ENCODE measurements at places on chromosomes 7 and 10. TPM values are rescaled to one million over a fixed set of nuclear protein-coding genes. Genes with fewer than 3 reads are reported as not detected.

The AMPH gene
- 4.8 TPM for polyA plus RNA-seq

The PRKAG2 gene
- 17.0 TPM for polyA plus RNA-seq

The SFXN3 gene
- polyA plus RNA-seq, result 125 TPM

The DDIT4 gene
- polyA plus RNA-seq, result 64.2 TPM

The AQP1 gene
- 10.5 TPM for polyA plus RNA-seq

The TNPO3 gene
- 29.0 TPM for polyA plus RNA-seq

The YKT6 gene
- 110 TPM for polyA plus RNA-seq

The CYP3A7 gene
- not detected for polyA plus RNA-seq

The PDCD11 gene
- 12.4 TPM for polyA plus RNA-seq

The VPS37D gene
- 2.9 TPM for polyA plus RNA-seq

The CADPS2 gene
- polyA plus RNA-seq, result 9.5 TPM

The EVX1 gene
- not detected for polyA plus RNA-seq

The CNTNAP2 gene
- 0.02 TPM for polyA plus RNA-seq

The SLC18A3 gene
- polyA plus RNA-seq, result not detected

The HOXA9 gene
- polyA plus RNA-seq, result 84.1 TPM

The YAE1 gene
- polyA plus RNA-seq, result 10.6 TPM

The HERC4 gene
- polyA plus RNA-seq, result 10.6 TPM

The RBP4 gene
- polyA plus RNA-seq, result not detected
